ENCODE measurements at places on chromosomes 3 and 15. TPM values are rescaled to one million over a fixed set of nuclear protein-coding genes. Genes with fewer than 3 reads are reported as not detected.

HEG1 gene
- 27.7 TPM for polyA plus RNA-seq

LRRC28 gene
- 42.3 TPM for polyA plus RNA-seq

CAMK2N2 gene
- 0.25 TPM for polyA plus RNA-seq

ADAMTS7 gene
- 21.4 TPM for polyA plus RNA-seq

DPP8 gene
- polyA plus RNA-seq = 40.1 TPM

KBTBD12 gene
- polyA plus RNA-seq = 1.5 TPM

RTP3 gene
- polyA plus RNA-seq = not detected

GRCh38 chr15:89937365-89938350 is 24.9 kb upstream of the ARPIN start:
- no peak for DNase-seq

- no peak for DNase-seq
Measured at GRCh38 chr3:76300746-76301145, 515.4 kb upstream of the ZNF717 start.

- no peak for DNase-seq
Measured at GRCh38 chr3:71317749-71318457, 265.6 kb downstream of the FOXP1 start.

DNA sequence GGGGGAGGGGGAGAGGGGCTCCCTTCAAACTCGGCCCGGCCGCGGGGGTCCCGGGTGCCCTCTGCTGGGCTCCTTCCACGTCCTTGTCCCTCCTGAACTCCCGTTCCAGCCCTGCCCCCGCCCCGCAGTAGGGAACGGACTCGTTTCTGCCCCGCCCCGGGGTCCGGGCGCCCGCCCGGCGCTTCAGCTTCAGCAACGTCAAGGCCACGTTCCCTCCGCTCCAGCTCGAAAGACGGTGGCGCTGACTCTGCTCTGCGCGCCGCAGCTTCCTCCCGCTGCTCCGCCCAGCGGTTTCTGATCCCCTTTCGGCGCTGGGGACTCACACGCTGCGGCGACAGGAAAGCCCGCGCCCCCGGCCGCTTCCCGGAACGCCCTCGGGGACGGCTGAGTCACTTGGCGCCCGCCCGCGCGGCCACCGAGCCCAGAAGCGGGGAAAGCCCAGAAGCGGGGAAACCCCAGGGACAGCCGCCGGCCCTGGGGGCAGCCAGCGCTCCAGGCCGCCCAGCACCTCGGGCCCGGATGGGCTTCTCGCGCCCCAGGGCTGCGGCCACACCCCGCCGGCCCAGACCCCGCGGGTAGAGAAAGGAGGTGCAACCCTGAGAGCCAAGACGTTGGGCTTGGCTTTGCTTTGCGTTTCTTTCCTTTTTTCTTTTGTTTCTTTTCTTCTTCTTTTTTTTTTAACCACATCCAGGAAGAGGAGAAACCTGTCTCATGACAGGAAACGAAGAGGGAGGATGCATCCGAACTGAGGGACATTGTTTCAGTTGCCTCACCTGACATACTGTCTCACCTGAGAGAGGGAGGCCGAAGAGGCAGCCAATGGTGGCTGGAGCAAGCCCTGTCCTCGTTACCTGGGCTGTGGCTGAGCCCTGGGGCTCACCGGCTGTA is 28.9 kb downstream of the ARHGAP31 start:
- peak; percentile 87 for DNase-seq

- no peak for DNase-seq
Measured at GRCh38 chr3:10310578-10310977, 10.3 kb downstream of the SEC13 start.

DNA sequence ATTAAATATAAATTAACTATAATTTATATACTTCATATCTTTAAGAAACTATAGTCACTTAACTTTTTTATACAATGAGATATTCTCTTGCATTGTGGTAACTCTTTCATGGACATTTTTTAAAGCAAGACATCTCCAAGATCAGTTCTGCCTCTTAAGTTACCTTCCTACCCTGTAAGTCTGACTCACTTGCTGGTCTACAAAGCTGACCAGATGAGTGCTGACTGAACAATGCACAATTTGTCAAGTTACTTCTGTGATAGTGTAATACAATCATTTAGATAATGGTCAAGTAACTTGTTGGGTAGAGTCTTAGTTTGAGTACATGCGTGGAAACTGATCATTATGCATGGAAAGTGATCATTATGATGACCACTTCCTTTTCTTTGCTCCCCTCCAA is 145.9 kb downstream of the MEIS2 start:
- DNase-seq = no peak

DNA sequence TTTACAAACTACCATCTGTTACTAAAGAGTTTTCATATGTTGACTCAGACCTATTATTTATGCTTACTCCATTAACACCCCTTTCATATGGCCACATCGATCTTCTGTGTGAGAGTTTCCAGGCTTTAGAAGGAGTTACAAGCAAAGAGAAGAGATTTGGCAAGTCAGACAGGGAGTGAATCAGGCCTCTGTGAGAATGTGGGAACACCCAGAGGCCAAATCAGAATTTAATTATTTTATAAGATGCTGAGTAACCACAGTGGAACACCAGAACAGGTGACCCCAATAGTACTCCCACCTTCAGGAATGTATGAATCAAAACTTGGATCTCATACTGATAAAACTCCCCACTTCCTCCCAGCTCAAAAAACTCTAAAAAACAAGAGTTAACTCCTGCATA is 42.0 kb downstream of the IFT57 start:
- DNase-seq = no peak

DNA sequence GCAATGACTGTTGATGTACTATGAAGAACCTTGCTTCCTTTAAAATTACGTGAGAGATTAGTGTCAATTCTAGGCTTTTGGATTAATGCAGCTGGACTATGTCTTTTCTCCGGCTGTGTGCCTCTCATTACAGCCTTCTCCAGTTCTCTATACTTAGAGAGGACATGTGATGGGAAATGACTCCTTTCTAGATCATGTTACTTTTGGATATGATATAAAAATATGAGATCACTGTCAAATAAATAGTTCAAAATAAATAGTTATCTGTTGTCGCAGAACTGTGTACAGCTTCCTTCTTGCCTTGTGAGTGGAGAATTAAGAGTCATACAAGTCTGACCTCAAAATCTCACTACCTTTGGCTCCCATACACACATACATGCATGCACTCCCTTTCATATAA is 592.4 kb downstream of the DIPK2A start:
- DNase-seq = no peak

DNA sequence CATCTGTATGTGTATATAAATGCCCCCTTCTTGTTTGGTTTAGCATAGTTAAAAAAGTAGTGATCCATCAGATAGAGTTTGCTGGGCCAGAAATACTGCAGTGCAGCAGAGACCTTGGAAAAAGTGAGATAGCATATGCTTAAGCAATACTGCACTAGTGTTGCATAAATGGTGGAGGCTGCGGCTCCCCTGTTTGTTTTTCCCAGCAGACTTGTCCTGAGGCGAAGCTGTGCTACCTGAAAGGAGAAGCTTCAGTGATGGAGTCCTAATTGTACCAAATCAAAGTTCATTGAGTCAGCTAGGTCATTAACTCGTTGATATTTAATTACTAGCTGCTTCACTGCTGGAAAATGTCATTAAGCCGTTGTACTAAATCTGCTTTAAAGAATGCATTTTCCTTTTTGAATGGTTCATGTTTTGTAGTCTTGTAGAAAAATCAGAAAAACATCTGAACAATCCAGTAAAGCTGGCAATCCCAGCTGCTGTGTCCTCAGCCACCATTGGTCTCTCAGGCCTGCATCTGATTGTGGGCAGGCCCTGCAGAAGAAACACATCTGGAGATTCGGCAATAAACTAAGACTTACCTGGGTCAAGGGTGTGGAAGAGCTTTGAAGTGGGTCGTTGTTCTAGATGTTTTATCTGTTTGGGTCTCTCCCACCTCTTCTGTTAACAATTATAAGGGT is 169.6 kb downstream of the B3GALNT1 start:
- DNase-seq = no peak

DNA sequence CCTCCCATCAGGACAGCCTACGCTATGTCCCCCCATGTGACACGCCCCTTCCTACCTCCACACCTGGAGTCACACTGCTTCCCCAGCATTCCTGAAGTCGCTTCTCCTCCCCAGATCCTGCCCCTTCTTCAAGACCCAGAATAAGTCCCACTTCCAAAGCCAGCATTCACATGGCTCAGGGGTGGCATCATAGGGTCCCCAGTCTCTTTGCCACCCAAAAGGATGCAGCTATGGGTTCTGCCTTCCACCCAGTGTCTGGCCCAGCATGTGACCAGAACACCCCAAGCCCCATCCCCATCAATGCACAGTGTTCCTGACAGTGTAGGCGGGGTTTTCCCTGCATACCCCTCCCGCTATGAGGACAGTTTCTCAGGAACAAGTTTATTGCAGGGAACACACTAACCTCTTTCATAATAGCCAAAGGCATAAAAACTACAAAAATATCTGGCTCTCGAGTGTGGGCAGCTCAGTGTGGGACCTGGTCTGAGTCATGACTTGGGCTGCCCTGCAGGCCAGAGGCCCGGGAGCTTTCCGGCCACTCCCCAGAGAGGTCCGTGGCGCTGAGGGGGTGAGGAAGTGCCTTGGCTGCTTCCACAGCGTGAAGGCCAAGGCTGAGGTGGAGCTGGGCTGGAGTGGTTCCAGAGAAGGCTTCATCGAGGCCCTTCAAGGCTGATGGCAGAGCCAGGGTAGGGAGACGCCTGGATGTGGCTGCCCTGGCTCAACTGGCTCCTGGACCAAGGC is 5.8 kb downstream of the ISLR start:
- no peak for DNase-seq

GRCh38 chr3:116445311-116445841 is at the start of gene LSAMP:
TSS of gene LSAMP (minus strand) at chr3:116445487.
- DNase-seq = peak; percentile 38

GRCh38 chr15:90660195-90660998 is 56.7 kb upstream of the BLM start:
- DNase-seq = no peak

GRCh38 chr3:127539366-127540060 is 51.0 kb downstream of the TPRA1 start:
- DNase-seq = no peak

DNA sequence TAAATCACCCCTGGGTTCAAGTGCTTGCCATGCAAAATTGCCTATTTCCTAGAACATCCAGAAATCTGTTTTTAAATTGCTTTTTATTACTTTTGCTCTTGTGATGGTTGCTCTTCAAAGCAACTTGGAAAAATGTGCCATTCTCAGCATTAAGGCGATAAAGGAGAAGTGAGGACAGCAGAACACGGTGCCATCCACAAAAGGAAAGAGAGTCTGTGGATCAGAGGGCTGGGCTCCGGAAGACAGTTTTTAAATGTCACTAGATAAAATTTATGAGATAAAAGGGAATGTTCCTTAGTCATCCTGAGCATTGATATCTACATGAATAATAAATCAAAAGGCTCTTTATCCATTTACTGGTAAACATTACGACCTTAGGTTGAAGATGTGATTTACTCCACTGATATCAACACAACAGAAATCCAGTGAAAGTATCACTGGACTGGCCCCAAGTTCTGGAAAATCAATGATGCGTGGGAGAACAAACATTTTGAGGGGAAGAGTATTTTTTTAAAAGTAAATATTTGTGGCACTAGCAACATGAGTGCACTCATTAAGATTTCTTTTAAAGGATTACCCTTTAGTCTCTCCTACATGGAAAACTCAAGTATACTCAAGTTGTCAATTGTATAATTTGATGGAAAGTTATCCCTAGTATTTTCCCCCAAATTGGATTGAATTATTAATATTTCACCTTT is 554.7 kb downstream of the FHIT start:
- no peak for DNase-seq

DNA sequence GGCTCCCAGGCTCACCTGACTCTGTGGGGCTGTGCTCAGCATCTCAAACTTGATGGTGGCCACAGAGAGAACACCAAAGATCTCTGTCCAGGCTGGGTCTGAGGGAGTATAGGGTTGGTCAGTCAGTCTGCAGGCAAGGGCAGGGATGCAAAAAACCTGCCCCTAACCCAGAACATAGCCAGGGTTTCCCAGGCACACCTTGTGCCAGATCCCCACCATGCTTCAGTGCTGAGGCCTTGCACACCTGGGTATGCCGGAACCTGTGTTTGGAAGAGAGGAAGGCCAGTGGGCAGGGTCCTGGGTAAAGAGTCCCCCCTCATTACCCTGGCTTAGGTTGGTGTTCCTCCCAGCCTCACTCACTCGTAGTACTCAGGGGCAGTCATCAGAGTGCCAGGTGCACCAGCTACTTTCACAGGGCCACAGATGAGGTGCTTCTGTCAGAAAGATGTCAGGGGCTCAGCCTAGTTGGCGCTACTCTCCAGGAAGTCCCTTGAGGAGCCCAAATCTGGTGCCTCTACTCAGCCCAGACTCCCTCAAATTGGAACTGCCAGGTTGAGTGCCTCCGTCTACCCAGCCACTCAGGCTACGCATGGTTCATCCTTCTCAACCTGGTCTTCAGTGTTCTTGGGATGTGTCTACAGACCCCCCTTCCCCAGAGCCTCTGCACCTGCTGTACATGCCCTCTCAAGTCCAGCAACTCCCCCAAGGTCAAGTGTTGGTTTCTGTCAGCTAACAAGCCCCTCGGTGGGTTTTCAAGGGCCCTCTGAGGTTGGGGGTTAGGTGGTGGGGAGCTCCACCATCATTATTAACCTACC is 1.8 kb downstream of the DALRD3 start:
- no peak for DNase-seq

DNA sequence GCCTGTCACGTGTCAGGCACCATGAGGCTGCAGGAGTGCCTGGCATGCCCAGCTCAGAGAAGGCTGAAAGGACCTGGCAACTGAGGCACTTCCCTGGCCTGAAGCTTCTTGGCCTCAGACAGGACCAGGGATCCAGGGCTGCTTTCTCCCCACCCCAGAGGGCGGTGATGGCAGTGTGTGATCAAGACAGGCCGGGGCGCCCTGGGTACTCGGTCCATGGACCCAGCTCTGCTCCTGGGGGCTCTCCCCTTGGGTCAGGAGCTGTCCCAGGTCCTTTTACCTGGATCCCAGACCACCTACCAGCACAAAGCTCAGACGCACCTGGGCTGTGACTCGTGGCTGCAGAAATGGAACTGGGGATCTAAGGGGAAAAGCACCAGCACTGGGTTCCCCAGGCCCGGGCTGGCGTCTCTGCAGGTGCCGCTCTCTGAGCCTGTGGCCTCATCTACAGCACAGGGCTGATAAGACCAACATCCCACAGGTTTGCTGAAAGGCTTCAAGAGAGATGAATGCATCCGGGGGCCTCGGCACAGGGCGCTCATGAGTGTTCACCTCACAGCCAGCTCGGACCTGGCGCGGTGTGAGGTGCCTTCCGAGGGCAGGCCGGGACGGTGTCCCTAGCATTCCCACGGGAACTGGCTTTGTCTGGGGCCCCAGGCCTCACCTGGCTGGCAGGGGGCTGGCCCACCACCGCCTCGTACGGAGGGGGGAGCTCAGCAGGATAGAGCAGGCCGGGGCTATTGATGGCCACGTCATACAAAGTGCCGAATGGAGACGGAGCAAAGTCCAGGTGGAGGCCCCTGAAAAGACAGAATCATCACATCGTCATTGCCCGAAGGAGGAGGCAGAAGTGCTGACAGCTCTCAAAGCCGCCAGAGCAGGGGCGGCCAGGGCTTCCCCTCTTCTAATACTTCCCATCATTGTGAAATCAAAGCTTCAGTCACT is 133.6 kb downstream of the NSMCE3 start:
- no peak for DNase-seq

GRCh38 chr15:72566973-72567372 is 87.5 kb upstream of the GOLGA6B start:
- DNase-seq = no peak

- peak; percentile 63 for DNase-seq
Measured at GRCh38 chr3:151282921-151283320, 4.6 kb upstream of the P2RY14 start.

GRCh38 chr3:128079823-128080222 is 27.6 kb downstream of the SEC61A1 start:
- DNase-seq = no peak

Measured in left kidney (tissue), 8 donors.